ENCODE measurements at places on chromosomes 13 and 19. TPM values are rescaled to one million over a fixed set of nuclear protein-coding genes. Genes with fewer than 3 reads are reported as not detected.

DNA sequence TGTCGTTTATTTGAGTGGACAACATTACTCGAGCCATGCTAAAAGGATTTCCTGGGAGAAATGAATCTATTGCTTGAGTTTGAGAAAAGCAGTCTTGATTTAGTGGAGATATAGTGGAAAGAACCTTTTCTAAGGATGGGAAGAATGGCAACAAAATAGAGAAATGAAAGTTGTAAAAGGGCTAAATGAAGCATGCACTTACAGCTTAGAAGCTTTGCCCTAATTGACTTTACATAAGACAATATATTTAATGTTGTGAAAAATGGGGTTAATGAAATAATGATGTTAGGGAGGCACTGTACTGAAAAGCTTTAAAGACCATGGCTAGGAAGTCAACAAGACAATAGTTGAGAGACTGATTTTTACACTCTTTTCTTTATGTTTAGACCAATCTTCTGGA, 35.4 kb downstream of the SLC10A2 start:
- no peak for DNase-seq

DNA sequence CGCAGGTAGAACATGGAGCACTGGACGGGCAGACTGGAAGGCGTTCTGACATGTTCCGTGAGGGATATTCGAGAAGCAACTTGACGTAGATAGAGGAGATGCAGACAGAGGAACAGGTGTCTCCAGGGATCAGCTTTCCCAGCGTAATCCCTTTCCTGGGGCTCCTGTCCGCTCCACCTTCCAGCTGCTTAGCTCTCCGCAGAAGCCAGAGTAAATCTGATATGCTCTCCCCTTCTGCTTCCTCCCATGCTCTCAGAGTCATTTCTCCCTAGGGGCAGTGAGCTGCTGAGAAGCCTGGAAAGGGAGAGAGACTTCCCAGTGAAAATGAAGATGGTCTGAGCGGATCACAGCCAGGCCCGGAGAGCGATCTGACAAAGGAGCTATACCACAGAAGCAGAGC, 23.0 kb upstream of the OLFM4 start:
- DNase-seq, result no peak

Gene EFNA2
- total RNA-seq, result 13.0 TPM

- DNase-seq, result no peak
Observed at GRCh38 chr13:87570669-87571068, 100.5 kb upstream of the SLITRK5 start.

Gene ARHGEF1
- total RNA-seq, result 10.2 TPM

Gene ODAD3
- 0.41 TPM for total RNA-seq

Gene SLITRK5
- 29.3 TPM for total RNA-seq

Gene DNM2
- 38.3 TPM for total RNA-seq

GRCh38 chr13:114148521-114148855, 16.1 kb upstream of the RASA3 start:
- no peak for DNase-seq

DNA sequence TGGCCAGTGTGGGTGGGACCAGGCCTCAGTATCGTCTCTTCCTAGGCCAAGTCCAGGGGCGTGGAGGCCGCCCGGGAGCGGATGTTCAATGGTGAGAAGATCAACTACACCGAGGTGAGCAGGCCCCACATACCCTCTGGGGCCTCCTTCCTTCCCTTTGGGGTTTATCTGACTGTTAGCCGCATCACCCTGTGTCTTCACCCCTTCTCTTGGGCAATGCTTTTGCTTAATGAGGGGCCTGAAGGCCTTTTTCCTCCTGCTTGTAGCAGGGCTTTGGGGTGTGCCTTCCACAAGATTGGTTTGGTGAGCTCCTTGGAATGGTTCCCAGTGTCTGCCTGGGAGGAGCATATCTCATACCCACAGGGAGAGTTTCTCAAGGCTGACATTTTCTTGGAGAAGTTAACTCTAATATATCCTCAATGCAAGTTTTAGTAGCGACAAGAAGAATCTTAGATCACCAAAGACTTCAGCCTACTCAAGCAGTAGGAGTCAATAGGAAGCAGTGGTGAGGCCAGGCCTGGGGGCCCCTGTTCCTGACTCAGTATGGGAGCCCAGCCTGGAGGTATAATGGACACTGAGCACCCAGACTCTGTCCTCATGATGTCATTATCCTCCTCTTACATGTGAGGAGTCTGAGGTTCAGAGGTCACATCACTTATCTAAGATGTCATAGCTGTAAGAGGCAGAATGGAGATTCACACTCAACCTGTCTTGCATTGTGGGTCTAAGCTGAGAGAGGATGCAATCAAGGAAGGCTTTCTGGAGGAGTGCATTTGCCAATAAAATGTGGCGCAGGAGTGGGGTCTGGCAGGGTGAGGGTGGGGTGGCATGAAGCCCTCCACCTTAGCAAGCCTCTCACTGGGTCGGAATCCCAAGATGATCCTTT, 2.0 kb downstream of the GPI start:
- no peak for DNase-seq

Gene SIAH3
- total RNA-seq, result 8.2 TPM

Gene WDR88
- total RNA-seq, result not detected

Gene EPSTI1
- 1.2 TPM for total RNA-seq

DNA sequence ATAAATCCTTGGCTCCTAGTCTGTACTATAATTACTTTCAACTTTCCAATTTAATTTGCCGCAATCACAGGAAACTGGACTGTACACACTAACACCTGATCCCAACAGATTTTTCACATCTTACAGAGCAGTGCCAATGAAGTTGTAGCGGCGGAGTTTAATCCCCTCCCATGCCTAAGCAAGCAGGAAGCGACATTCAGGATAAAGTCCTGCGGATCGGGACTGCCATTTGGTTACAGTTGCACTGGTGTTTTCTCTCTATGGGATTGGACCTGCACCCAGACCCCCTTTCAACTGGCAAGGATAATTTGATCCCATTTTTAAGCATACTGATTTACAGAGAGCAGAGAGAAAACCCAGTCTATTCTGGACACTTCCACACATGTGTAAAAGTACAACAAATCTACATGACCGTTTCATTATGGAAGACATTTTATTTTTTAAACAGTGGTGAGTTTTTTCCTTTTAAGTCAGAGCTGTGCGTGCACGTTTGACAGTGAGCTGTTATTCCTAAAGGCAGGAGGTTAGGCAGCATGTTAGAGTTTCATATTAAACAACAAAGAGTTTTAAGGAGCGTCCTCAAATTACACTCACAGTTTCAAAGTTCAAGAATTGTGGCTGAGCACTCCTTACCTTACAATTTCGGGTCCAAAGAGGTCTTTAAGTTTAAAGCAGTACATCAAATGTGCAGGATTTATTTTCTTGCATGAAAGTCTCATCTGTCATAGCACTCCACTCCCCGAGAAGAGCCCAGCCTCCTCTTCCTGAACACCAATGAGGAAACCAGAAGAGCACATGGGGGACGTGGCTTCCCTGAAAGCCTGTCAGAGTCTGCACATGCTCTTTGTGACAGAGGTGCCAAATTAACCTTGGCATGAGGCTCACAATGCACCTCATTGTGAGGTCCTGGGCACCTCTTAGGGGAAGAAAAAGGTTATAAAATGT, 141.6 kb upstream of the RFC3 start:
- DNase-seq, result peak; percentile 16

DNA sequence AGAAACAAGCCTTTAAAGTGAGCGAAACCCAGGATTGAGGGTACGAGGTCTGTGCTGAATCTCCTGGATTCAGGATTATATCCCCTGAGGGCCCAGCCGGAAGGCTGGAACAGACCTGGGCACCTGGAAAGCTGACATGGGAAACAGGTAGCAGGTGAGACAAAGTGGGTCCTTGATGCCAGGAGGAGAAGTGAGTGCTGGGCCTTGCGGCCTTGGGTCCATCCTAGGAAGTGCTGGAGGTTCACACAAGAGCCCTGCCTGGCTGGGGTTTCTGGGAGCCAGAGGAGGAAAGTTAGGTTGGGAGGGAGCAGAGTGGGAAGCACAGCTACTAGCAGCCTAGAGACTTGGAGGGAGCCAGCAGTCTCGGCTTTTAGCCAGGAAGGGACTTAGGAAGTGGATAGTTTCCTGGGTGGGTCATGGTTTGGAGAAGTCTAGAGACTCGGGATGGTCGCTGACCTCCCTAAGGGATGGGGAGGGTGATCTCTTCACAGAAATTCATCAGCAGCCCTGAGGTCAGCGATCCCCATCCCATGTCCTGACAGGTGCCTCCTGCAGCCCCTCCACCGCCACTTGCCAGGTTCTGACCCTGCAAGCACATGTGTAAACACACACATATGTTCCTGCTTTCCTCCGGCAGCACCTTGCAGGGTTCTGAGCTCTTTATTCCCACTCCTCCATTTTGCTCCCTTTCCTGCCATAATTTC, 29.4 kb upstream of the ZNF492 start:
- no peak for DNase-seq

DNA sequence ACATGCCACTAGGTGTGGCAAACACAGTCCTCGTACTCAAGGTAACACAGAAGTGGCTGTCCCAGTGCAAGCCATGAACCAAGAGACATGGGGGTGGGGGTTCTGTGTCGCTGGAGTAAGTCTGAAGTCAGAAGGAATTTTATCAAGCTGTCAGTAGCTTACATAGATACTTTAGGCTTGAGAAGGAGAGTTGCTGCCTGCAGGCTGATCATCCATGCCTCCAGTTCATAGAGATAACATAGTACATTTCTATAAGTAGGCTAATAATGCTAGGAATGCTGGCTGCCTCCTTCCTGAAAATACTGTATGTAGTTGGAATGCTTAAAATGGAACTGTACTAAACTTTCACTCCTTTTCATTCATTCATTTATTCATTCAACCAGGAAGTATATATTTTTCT, 70.1 kb downstream of the CAB39L start:
- no peak for DNase-seq

DNA sequence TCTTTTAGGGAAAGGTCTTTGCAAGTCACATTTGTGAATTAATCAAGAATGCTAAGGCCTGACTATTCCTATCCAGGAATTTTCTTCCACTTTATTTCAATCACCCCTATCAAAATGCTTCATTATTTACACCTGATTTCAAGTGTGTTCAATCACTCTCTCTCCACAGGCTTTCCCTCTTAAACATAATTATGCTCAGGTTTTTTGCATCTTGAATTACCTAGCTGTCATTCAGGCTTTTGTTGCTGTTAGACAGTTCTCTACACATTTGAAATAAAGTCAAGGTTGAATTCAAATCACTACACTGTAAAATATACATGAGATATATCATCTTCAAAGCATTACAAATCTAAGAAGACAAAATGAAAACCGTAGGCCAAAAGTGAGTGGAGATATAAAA, 941.3 kb upstream of the SLITRK1 start:
- no peak for DNase-seq

Gene SGCG
- 0.82 TPM for total RNA-seq

Gene TMC4
- not detected for total RNA-seq

- DNase-seq, result no peak
Observed at GRCh38 chr19:17806945-17807344, 12.0 kb downstream of the B3GNT3 start.

GRCh38 chr13:114212158-114212495, 22.6 kb upstream of the CDC16 start:
- no peak for DNase-seq

Gene FCER2
- total RNA-seq, result not detected

All from frontal cortex (tissue), 4 donors.